ENCODE measurements at places on chromosomes 5 and 9. TPM values are rescaled to one million over a fixed set of nuclear protein-coding genes. Genes with fewer than 3 reads are reported as not detected.

The ROPN1L gene
- 0.38 TPM for total RNA-seq

The MRPL50 gene
- 15.3 TPM for total RNA-seq

The ANKRD33B gene
- 1.3 TPM for total RNA-seq

The PCDHB2 gene
- total RNA-seq = 6.5 TPM

The HTR1A gene
- not detected for total RNA-seq

The SPOCK1 gene
- total RNA-seq = 173 TPM
